ENCODE measurements at places on chromosomes 4 and X. TPM values are rescaled to one million over a fixed set of nuclear protein-coding genes. Genes with fewer than 3 reads are reported as not detected.

DIAPH2 gene
- total RNA-seq: 16.7 TPM

HMGN5 gene
- total RNA-seq: 1.2 TPM

NSUN7 gene
- under 0.01 TPM for total RNA-seq

GPRASP1 gene
- 2.2 TPM for total RNA-seq

MGARP gene
- total RNA-seq: 32.9 TPM

OPHN1 gene
- 8.9 TPM for total RNA-seq
